Activated CD8-positive, alpha-beta memory T cell treated with anti-CD3 and anti-CD28 coated beads for 1 hour (primary cell): ENCODE measurements at places on chromosomes 6 and 20.

GRCh38 chr6:38452816-38453660, 186.7 kb downstream of the BTBD9 start:
- DNase-seq, result no peak

DNA sequence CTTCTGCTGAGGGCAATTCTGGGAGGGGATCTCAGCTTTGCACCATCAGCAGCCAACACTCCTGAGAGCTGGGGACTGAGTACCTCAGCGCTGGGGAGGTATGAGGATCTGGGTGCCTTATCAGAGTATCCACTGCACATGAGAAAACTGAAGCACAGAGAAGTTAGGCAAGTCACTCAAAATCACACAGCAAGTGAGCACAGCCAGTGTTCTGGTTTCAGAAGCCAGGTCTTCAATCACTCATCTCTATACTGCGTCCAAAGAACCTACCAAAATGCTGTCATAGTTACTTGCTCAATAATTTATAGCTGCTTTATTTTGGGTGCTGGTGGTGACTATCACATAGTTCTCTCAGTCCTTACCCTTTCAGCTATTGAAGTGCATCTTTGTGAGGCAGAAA, 5.0 kb downstream of the ADTRP start:
- no peak for DNase-seq

GRCh38 chr20:21826976-21827375, 121.5 kb downstream of the PAX1 start:
- DNase-seq, result no peak

DNA sequence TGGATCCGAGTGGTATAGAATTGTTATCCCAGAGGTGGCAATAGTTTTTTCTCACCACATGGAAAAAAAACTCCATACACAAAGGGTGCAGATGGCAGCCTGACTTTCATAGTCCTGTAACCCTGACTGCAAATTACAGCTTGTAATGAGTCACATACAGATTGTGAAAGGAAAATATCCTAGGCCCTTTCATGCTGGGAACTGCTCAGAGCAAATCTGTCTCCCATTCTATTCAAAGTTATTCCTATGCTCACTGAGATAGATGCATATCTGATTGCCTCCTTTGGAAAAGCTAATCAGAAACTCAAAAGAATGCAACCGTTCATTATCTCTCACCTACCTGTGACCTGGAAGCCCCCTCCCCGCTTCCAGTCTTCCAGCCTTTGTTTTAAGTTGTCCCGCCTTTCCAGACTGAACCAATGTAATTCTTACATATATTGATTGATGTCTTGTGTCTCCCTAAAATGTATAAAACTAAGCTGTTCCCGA, 108.7 kb upstream of the MAP3K4 start:
- DNase-seq, result no peak

- DNase-seq, result no peak
Measured at GRCh38 chr6:52498538-52499017, 78.3 kb downstream of the TRAM2 start.

DNA sequence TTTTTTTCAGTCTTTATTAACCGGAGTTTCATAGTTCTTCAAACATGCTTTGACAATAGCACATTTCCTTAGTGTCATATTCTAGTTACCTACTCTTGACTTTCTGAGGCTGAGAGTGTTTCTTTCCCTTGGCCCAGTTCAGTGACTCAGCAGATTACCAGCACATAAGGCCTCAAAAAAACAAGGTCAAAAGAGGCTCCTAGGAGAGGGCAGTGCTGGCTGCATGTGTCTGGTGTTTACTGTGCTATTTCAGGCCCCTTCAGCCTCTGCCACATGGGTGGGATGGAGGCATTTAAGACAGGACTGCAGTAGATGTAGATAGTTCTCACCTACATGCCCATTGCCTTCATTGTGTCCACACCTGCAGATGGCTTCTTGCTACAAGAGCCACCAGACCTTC, 198.2 kb upstream of the SSTR4 start:
- DNase-seq, result no peak

GRCh38 chr6:162733489-162733888, 5.7 kb downstream of the PACRG start:
- DNase-seq, result no peak

GRCh38 chr6:89122625-89123024, 4.8 kb upstream of the SRSF12 start:
- no peak for DNase-seq

DNA sequence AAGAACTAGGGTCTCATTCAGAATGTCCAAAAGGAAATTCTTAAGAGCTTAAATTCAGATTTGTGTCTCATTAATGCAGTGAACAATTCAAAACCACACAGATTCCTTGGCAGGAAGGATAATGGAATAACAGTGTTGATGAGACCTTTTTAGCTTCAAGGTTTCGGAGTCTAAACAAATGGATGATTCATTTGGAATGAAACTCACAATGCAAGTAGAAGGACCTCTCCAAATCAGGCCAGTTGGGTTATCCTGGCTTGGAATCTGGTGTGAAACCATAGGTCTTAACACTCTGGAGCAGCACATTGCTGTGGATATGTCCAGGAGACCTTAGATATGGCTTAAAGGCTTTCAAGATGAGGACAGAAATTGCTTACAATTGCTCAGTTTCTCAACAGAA, 44.9 kb downstream of the KCTD20 start:
- DNase-seq, result no peak

- DNase-seq, result no peak
Measured at GRCh38 chr6:43707269-43707668, 19.7 kb upstream of the MRPS18A start.

DNA sequence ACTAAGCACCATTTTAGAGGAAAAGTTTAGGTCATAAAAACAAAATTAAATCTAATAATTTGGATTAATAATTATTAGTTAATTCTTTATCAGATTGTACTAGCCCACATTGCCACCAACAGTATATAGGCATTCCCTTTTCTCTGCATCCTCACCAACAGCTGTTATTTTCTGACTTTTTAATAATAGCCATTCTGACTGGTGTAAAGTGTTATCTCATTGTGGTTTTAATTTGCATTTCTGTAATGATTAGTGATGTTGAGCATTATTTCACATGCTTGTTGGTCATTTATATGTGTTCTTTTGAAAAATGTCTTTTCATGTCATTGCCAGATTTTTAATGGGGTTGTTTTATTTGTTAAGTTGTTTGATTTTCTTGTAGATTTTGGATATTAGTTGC, 319.1 kb upstream of the SYNCRIP start:
- no peak for DNase-seq

- no peak for DNase-seq
Measured at GRCh38 chr20:53826597-53827291, 233.1 kb upstream of the ZNF217 start.

DNA sequence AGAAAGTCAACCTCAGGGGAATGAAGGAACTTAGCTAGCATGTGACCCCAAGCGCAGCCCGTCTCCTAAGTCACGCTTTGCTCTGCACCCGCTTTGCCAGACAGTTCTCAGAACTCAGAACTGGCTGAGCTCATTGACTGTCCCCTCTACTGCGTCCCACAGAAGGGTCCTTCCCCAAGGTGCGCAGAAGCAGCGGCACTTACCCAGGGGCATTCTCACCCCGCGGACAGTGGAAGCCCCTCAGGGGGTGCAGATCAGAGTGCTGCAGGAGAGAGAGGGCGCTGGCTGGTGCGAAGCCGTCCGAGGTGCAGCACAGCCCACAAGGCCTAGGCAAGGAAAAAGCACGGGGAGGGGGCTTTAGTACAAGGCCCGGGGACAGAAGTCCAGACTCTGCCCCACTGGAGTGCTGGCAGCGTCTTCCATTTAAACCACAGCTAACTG, 807 bp downstream of the SNHG17 start:
- DNase-seq, result no peak

DNA sequence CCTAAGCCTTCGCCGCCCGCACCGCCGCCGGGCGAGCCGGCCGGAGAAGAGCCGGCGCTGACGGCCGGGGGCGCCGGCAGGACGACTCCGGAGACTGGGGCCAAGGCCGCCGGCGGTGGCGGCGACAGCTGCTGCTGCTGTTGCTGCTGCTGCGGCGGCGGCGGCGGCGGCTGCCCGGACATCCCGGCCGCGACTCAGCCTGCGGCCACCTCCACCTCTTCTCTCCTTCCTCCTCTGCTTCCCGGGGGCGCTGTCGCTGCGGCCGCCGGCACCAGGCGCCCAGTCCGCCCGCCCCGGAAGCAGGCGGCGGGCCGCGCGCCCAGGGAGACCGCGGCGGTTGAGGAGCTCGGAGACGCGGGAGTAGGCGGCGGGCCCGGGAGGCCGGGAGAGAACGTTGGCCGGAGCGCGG, 307 bp downstream of the RANBP9 start:
- DNase-seq, result no peak

GRCh38 chr6:129364037-129364436, 345.9 kb downstream of the ARHGAP18 start:
- no peak for DNase-seq

DNA sequence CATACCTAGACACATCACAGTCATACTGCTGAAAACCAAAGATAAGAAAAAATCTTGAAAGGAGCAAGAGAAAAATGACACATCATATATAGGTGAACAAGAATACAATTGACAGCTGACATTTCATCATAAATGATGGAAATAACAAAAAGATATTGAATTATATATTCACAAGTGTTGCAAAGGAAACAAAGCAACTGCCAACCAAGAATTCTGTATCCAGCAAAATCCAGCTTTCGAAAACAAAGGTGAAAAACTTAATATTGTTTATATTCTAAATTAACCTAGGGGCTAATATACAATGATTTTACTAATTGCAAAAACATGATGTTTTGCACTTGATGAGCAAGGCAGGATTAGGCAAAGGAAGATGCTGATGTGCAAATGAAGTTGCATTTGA, 84.3 kb downstream of the MOXD1 start:
- no peak for DNase-seq

DNA sequence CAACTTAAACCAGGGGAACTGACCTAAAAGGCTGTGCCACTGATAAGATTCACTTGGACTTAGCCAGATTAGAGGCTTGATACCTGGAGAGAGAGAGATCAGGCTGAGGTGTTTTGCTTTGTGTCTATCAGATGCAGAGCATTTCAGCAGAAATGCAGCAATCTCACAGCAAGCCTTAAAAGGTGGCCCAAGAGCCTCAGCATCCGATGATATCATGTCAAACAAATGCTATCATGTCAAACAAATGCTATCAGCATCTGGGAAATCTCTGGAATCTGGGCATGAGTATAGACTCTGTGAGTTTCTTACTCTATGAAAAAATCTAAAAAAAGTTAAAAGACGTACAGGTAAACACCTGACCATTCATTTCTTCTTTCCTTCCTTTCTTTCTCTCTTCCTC, 718.9 kb downstream of the EYS start:
- DNase-seq, result no peak

DNA sequence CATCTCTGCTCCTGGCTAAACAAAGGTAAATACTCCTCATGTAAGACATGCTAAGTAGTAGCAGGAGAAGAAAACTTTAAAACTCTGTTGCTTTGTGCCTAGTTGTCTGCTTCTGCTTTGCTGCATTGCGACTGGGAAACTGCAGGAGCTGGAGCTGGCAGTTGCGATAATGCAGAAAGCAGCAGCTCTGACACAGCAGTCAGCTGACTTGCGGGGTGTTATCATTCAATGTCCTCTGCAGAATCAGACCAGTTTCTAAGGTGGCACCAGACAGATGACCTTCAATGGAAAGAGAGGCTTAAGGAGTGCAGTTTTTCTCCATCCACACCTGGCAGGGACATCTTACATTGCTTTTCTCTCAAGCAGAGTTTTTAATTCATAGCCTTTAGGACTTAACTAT, 69.9 kb upstream of the SOX4 start:
- no peak for DNase-seq

- DNase-seq, result no peak
Measured at GRCh38 chr6:151179321-151179720, 60.4 kb upstream of the AKAP12 start.

DNA sequence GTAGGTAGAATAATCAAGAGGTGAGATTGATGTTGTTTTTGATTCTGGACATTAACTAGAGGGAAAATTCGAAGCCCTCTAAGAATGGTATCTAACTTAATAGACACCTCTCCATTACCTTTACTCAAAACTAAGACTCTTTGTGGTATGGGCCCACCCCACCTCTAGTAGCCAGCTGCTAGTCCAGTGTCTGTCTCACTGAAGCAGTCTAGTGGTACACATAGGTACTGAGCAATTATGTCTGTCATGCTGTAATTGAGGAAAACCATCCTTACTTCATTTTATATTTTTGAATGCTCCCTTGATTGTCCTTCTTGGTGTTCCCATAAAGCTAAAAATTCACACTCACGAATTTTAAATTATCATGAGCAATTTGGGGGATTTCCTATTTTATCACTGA, 290.7 kb downstream of the ARHGAP18 start:
- no peak for DNase-seq

DNA sequence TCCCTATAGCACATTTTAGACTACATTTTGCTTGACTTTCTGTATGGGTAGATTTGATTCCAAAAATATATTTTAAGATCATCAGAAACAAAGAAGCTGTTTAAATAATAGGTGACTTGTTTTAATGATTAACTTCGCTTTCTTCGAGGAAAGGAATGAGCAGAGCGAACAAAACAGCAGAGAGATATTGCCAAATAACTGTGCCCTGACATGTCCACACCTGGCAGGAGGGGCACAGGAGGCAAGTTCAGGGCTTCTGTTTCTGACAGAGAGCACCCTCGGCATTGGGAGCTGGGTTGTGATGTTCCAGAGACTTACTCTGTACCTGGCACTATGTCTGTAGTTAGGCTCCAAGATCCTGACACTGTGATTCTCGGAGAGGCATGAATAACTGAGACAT, 155.7 kb upstream of the SASH1 start:
- no peak for DNase-seq

GRCh38 chr6:6984585-6985366, 123.0 kb upstream of the RREB1 start:
- DNase-seq, result no peak
